AG08395 (cell line): ENCODE measurements at places on chromosomes 5 and 9.

DNA sequence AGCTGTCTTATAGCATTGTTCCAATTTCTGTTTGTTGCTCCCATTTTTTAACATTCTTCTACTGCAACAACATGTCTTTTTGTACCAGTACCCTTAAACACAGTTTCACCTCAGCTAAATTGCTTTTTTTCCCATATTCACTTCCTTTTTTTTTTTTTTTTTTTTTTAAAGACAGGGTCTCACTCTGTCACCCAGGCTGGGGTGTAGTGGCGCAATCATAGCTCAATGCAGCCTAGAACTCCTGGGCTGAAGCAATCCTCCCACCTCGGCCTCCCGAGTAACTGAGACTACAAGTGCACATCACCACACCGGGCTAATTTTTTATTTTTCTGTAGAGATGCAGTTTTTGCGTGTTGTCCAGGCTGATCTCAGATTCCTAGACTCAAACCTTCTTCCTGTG, 161.3 kb downstream of the NIPBL start:
- no peak for DNase-seq

DNA sequence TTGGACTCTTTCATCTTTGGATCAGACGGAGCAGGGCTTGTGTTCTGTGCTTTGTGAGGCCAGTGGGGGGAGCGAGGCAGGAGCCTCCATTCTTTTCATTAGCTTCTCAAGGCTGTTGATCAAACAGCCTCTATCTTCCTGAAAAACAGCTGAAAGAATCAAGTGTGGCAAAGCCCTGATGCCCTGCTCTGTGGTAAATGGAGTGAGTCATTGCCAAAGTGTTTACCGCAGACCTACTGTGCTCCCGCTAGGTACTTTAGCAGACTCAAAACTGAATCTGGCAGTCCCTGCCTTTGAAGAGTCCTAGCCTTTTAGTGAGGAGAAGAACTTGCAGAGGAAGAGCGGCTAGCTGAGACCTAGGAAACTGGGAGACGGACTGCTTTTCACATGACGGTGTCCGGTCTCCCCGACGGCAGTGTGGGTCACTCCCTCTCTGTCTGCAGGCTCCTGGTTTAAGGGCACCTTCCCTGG, 3.3 kb downstream of the ANKRD33B start:
- DNase-seq: no peak

GRCh38 chr9:108245901-108246300, 609.9 kb downstream of the ACTL7B start:
- DNase-seq: no peak

GRCh38 chr9:114383521-114384231, 4.1 kb downstream of the AKNA start:
- peak; percentile 68 for DNase-seq

GRCh38 chr5:95718203-95718602, 12.9 kb upstream of the RHOBTB3 start:
- DNase-seq: no peak

DNA sequence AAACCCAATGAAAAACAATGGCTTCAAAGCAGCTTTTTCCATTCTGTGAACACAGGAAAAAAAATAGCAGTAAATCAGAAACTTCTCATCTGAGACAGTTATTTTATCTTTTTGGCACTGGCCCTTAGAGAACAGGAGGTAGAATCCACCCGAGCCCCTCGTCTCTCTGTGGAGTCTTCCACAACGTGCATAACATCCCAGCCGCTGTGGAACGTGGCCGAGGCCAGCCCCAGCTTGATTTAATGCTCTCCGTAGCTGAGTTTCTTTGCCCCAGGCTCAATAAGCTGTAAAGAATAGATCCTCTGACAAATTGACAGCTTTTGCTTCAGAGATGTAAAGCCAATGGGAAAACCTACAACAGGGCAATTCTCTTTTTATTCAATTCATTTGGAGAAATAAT, 107.9 kb upstream of the DAP start:
- no peak for DNase-seq

- no peak for DNase-seq
Measured at GRCh38 chr9:128919402-128920089, 1.2 kb upstream of the PHYHD1 start.

- no peak for DNase-seq
Measured at GRCh38 chr9:124835026-124835557, 18.2 kb upstream of the WDR38 start.

- no peak for DNase-seq
Measured at GRCh38 chr5:407051-407450, 35.9 kb upstream of the EXOC3 start.

DNA sequence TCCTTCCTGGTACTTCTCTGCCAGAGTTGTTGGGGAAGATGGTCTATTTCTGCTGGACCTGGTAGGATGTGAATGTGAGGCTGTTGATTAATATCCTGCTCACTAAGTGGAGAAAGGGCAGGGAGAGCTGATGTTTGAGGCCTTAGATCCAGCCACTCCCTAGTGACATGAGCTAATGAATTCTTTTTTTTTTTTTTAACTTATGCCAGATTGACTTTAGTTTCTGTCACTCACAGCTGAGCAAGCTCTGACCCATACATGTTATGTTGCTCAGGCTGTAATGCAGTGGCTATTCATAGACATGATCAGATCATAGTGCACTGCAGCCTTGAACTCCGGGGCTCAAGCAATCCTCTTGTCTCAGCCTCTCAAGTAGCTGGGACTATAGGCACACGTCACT, 75.1 kb upstream of the SPRY4 start:
- no peak for DNase-seq

DNA sequence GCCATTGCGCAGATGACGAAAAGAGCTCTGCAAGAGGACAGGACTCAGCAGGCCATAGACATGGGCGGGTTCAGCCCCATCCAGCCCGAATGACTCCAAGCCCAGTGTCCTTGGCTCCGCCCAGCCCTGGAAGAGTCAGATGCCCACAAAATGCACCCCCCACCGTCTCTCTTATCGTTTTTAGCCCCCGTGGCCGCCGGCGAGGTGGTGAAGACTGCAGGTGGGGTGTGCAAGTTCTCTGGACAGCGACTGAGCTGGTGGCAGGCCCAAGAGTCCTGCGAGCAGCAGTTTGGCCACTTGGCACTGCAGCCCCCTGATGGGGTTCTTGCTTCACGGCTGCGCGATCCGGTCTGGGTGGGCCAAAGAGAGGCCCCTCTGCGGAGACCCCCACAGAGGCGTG, 2.1 kb downstream of the ADGRD2 start:
- no peak for DNase-seq

- no peak for DNase-seq
Measured at GRCh38 chr5:130550562-130550928, 614.5 kb downstream of the HINT1 start.

GRCh38 chr9:9341203-9341602, 1271.6 kb downstream of the PTPRD start:
- DNase-seq: no peak

GRCh38 chr5:107835096-107835495, 164.4 kb upstream of the EFNA5 start:
- no peak for DNase-seq

GRCh38 chr5:176425138-176425537, 8.8 kb upstream of the CLTB start:
- no peak for DNase-seq

DNA sequence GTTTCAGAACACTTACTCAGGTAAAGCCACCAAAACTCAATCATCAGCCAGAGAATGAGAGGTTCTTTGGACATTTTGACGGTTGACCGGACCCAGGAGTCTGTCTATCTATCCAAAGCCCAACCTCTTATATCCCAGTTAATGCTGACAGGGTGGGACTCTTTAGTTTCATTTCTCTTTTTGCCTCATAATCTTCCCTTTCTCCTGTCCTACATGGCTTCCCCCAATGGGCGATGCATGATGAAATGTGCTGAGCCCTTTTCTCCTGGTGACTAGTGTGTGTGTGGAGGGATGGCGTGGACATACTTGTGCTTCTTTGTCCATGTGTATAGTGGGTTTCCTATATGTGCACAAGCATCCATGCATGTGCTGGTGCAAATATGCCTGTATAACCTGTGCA, at the start of gene TIMD4:
Gene TIMD4, minus strand, starts transcription at position 102 of the 400 bp plus-strand sequence. Its CDS starts 28 bp downstream, at position 74.
- no peak for DNase-seq

- DNase-seq: peak; percentile 33
Measured at GRCh38 chr5:27328480-27328879, 290.1 kb upstream of the CDH9 start.

DNA sequence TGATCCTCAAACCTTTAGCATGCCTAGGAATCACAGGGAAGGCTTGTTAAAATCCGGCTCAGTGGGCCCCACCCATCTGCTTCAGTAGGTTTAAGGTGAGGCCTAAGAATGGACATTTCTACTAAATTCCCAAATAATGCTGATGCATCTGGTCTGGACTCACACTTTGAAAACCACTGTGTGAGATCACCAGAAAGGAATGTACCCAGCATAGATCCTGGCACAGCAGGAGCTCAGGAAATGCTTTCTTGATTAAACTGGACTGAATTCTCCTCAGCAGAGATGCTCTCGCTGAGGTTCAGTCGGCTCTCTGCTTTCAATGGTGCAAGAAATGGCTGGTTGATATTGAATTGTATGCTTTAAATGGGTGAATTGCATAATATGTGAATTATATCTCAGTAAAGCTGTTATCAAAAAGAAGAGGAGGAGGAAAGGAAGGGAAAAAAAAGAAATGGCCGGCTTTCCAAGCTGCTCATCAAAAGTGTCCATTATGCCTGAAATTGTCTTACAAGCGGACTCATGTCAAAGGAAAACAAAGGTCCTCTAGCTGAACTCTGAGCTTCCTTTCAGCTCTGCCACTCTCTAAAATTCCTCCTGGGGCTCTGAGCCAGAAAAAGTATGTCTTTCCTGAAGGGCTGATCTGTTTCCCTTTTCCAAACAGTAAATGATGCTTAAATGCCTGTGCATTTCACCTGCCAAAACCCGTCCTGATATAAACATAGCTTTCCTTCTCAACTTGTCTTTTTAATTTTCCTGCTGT, 77.6 kb upstream of the SAP30L start:
- DNase-seq: peak; percentile 95

GRCh38 chr5:77292026-77292757, 81.7 kb downstream of the PDE8B start:
- DNase-seq: peak; percentile 81

DNA sequence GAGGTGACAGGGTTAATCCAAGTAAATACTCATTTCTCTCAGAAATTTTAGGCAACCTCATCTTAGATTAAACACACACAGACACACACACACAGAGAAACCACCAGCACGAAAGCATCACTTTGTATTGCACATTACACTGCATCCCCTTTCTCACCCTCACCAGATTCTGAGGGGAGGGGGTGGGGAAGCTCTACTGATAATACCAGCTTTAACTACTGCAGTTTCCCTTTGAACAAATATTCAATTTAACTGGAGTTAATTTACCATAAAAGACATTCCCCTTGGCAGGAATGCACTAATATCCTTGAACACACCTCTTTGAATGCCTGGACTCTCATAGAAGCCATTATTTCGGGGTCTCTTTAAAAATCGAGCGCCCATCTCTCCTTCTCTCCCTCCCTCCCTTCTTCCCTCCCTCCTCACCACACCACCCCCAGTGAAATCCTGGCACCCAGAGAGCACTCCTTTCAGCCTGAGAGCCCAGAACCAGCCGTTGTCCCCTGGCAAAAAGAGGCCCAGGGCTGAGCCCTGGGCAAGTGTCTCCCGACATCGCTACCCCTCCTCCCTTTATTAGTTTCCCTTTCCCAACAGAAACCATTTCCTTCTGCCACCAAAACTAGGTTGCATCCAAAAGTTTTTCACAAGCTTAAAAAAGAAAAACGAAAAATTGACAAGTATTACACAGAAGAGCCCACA, 2.8 kb upstream of the NFIB start:
- DNase-seq: no peak

GRCh38 chr5:167417662-167418061, 873.8 kb upstream of the WWC1 start:
- DNase-seq: no peak

- DNase-seq: no peak
Measured at GRCh38 chr5:136686192-136686872, 321.0 kb upstream of the TRPC7 start.

- peak; percentile 19 for DNase-seq
Measured at GRCh38 chr5:119275146-119275545, 80.7 kb upstream of the TNFAIP8 start.

- DNase-seq: no peak
Measured at GRCh38 chr9:127817881-127818434, 15.3 kb downstream of the FPGS start.

- DNase-seq: no peak
Measured at GRCh38 chr9:130780415-130780814, 54.6 kb upstream of the ABL1 start.

DNA sequence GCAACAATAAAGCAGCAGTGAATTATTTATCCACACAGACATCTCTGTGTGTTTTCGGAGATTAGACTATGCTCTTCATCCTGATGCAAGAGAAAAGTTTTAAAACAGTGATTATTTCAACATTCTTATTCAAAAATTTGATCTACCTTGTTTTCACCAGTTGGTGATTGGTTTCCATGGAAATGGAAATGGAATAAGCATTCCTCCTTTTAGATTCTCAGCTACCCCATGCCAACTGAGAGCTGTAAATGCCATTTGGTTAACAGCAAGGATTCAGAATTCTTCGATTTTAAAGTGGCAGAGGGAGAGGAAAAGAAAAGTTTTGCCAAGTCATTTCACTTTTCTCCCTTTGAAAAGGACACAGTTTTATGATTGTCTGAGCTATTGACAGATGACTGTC, 154.7 kb downstream of the PCSK5 start:
- DNase-seq: no peak

DNA sequence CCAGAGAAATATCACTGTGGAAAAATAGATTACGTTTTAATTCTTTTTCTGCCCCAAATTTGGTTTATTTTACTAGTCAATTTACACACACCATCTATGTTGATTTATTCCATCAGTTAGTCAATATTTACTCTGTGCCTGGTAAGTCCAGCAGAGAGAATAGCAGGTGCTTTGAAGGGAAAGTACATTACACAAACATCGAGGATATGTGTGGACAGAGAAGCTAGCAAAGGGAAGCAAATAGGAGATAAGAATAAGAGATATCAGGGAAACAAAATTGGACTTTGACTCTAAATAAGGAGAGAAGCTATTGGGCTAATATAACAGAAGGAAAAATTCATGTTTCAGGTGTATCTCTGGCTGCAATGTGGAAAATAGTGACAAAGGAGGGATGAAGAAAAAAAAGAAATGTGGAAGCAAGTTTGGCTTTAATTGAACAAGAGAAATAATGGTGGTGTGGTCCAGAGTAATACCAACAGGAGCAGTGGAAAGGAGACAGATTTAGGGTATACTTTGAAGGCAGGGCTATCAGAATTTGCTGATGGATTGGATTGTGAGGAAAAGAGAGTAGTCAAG, 587.7 kb upstream of the CDH6 start:
- no peak for DNase-seq

GRCh38 chr9:89879276-89879675, 274.5 kb downstream of the GADD45G start:
- DNase-seq: no peak

GRCh38 chr9:36193023-36193422, 2.3 kb downstream of the CLTA start:
- no peak for DNase-seq
